ENCODE measurements at places on chromosomes 2 and 18.

- H3K36me3 ChIP-seq = no peaks in the 10 kb centered on the region
- DNase-seq = no peak
- H3K4me3 ChIP-seq = no peak overlapping the region
- no peaks in the 10 kb centered on the region for H3K27me3 ChIP-seq
Observed at GRCh38 chr2:162212366-162212765, 30.9 kb downstream of the FAP start.

DNA sequence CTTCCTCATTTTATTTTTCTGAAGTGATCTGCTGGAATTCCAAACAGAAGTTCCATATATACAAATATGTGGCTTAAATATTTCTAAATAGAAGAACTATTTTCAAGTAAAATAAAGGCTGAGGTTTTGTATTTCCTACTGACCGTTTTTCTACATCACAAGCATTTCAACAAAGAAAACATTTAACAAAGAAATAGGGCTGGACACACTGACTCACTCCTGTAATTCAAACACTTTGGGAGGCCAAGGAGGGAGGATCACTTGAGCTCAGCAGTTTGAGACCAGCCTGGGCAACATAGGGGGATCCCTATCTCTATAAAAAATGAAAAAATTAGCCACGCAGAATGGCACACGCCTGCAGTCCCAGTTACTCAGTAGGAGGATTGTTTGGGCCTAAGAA lies 44.6 kb downstream of the TANK start:
- DNase-seq = no peak
- H3K36me3 ChIP-seq = peaks cover 57% of the 10 kb centered on the region
- H3K27me3 ChIP-seq = no peaks in the 10 kb centered on the region
- H3K4me3 ChIP-seq = no peak overlapping the region
- H3K27ac ChIP-seq = no peak overlapping the region
- no peaks in the 10 kb centered on the region for H3K4me1 ChIP-seq

- H3K4me1 ChIP-seq = peaks cover 29% of the 10 kb centered on the region
- H3K27ac ChIP-seq = no peak overlapping the region
- H3K27me3 ChIP-seq = no peaks in the 10 kb centered on the region
- no peak overlapping the region for H3K4me3 ChIP-seq
Observed at GRCh38 chr2:100895934-100896685, 76.2 kb downstream of the NPAS2 start.

GRCh38 chr2:106223347-106223746 lies 29.2 kb upstream of the UXS1 start:
- no peaks in the 10 kb centered on the region for H3K36me3 ChIP-seq
- H3K27me3 ChIP-seq = no peaks in the 10 kb centered on the region
- DNase-seq = no peak
- H3K4me1 ChIP-seq = no peaks in the 10 kb centered on the region
- no peak overlapping the region for H3K4me3 ChIP-seq

- no peaks in the 10 kb centered on the region for H3K4me1 ChIP-seq
- H3K36me3 ChIP-seq = no peaks in the 10 kb centered on the region
- no peaks in the 10 kb centered on the region for H3K27me3 ChIP-seq
- H3K27ac ChIP-seq = no peak overlapping the region
Observed at GRCh38 chr2:177882501-177882900, 190.1 kb downstream of the PDE11A start.

DNA sequence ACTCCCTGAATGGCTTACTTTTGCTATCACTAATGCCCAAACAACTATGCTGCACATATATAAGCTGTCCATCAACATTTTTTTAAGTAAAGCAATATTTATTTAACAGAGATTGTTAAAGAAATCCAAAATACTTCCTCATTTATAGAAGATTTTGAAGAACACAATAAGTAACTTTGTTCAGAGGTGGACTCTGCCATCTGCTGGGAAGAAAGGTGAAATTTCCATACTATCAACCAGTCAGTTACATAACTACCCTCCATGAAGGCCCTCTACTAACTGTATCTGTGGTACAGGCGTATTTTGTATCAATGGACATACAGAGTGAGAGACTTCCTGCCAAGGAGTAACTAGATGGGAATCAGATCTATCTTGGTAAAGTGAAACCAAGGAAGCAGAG lies 106.0 kb downstream of the DTNB start:
- no peaks in the 10 kb centered on the region for H3K4me1 ChIP-seq
- no peaks in the 10 kb centered on the region for H3K27me3 ChIP-seq
- H3K4me3 ChIP-seq = no peak overlapping the region
- DNase-seq = no peak

DNA sequence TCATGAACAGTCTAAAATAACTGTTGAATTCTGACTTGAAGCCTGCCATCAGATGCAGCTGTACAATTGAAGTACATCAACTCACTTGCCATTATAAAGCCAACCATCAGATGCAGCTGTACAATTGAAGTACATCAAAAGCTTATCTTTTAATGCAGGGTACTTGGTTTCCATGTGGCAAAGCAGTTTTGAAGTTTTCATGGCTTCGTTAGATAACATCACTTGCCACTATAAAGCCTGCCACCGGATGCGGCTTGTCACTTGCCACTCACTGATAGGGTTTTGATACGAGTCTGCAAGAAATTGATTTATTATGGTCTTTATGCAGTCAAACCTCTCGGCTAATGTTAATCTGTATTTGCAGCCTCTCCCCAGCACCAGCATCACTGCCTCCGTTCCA lies 1605.8 kb downstream of the SUCLG1 start:
- H3K4me1 ChIP-seq = no peaks in the 10 kb centered on the region
- H3K4me3 ChIP-seq = no peak overlapping the region
- no peak for DNase-seq
- no peaks in the 10 kb centered on the region for H3K36me3 ChIP-seq
- no peaks in the 10 kb centered on the region for H3K27me3 ChIP-seq
- no peak overlapping the region for H3K27ac ChIP-seq

GRCh38 chr2:194104687-194105086 lies 1552.3 kb upstream of the SLC39A10 start:
- no peaks in the 10 kb centered on the region for H3K4me1 ChIP-seq
- DNase-seq = no peak
- H3K27ac ChIP-seq = no peak overlapping the region
- no peaks in the 10 kb centered on the region for H3K27me3 ChIP-seq
- H3K4me3 ChIP-seq = no peak overlapping the region

- H3K36me3 ChIP-seq = no peaks in the 10 kb centered on the region
- H3K27me3 ChIP-seq = no peaks in the 10 kb centered on the region
- H3K4me3 ChIP-seq = no peak overlapping the region
- H3K4me1 ChIP-seq = no peaks in the 10 kb centered on the region
- DNase-seq = no peak
Observed at GRCh38 chr18:78584459-78585022, 395.1 kb upstream of the SALL3 start.

- DNase-seq = no peak
- H3K27ac ChIP-seq = no peak overlapping the region
- peaks cover 42% of the 10 kb centered on the region for H3K27me3 ChIP-seq
Observed at GRCh38 chr18:47754311-47755101, 176.0 kb downstream of the SMAD2 start.

DNA sequence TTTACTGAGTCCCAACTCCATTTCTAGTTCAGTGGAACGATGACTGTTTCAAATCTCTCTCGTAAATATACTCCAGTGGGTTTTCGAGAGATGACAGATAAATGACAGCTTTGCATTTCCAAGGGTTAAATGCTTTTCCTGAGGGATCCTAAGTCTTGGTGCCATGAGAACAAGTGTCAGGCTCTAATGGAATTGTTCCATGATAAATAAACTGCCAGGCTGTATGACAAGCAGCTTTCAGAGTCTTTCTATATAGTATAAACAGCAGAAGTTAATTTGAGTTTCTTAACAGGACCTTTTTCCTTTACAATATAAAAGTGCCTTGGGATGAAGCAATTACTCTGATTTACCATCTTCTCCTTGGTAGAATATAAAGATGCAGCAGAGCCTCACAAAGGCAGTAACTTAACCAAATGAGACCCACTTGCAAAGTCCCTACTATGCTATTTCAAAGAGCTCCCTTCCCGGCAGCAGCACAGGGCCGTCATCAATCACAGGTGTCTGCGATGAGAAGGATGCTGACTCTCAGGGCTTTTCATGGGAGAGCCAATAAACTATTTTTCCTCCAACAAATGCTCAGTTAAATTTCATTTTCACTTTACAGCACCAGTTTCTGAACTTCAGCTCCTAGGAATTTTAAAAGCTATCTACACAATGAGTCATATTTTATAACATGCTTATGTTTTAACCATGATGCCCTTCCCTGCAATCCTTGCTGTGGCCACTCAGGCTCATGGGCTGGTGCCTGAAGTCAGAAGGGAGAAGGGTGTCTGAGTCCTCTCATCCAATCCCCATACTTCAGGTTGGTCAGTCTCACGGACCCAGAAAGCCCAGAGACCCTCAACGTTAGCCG lies 123.8 kb downstream of the AFF3 start:
- H3K36me3 ChIP-seq = no peaks in the 10 kb centered on the region
- DNase-seq = no peak
- no peaks in the 10 kb centered on the region for H3K27me3 ChIP-seq
- no peaks in the 10 kb centered on the region for H3K4me1 ChIP-seq
- H3K27ac ChIP-seq = no peak overlapping the region

DNA sequence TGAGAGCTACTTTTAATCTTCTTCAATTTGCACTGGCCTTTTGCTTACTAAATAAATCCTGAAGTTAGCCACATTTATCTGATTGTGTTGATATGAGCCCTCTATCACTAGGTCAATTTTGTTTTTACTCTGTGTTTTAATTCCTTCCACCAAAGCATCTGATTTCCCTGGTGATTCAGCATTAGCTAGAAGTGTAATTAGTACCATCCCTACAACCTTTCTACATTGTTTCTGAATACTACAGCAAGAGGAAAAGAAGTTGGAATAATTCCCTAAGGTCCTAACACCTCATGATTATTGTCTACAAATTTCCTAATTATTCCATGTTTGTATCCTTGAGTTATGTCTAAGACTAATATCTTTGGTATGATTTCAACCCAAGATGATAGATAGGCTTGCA lies 1093.6 kb downstream of the SUCLG1 start:
- H3K27ac ChIP-seq = no peak overlapping the region
- H3K4me3 ChIP-seq = no peak overlapping the region
- no peaks in the 10 kb centered on the region for H3K36me3 ChIP-seq
- no peak for DNase-seq

GRCh38 chr2:142150453-142150852 lies 19.6 kb upstream of the LRP1B start:
- no peaks in the 10 kb centered on the region for H3K4me1 ChIP-seq
- no peaks in the 10 kb centered on the region for H3K36me3 ChIP-seq
- H3K4me3 ChIP-seq = no peak overlapping the region
- no peak overlapping the region for H3K27ac ChIP-seq
- no peak for DNase-seq

DNA sequence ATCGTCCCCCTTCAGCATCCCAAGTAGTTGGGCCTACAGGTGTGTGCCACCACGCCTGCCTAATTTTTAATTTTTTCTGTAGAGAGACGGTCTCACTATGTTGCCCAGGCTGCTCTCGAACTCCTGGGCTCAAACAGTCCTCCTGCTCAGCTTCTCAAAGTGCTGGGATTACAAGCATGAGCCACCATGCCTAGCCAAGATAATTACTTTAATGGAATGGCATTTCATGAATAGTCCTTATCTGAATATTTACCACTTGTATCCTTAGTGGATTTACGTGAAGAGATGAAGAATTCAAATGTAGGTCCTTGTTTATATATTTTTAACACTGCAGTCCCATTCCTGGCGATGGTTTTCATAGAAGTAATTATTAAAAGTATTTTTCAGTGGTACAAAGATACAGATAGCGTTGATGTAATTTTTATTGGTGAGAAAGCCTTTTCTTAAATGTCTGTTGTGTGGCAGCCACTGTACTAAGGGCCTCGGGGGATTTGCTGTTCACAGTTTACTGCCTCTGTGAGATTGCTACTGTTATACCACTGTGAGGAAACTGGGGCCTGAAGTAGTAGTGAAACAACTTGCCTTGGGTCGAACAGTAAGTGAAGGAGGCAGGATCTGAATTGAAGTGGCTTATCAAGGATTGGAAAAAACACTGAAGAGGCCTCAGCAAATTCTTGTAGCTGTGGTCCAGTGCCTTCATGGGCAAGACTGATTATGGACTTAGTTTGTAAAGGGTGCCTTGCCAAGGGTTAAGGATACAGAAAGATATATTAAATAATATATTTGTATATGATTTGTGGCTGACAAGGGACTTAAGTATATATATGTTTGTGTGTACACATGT lies 151.2 kb downstream of the PRPF40A start:
- H3K4me1 ChIP-seq = peaks cover 7% of the 10 kb centered on the region
- no peak overlapping the region for H3K27ac ChIP-seq
- H3K36me3 ChIP-seq = peaks cover 3% of the 10 kb centered on the region
